NCI-H1436 (cell line): ENCODE measurements at places on chromosomes 7 and 10.

GRCh38 chr7:99120916-99121315 is 23.0 kb downstream of the SMURF1 start:
- DNase-seq: no peak

DNA sequence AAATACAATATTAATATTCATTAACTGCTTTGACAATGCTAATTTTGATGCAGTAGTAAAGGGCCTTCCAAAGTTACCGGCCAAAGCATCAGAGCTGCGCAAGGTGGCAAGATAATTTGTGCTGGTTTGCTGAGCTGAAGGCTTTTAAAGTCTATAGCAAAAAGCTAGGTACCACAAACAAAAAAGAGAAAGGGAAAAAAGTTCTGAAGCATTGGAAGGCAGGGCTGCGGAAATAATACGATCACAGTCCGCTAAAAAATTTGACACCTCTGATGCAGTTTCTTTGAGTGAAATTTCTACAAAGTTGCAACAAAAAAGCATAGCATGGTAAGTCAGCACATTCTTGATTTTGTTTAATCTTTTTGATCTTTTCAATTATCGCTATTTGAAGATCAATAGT is 175.6 kb downstream of the TCF7L2 start:
- no peak for DNase-seq

DNA sequence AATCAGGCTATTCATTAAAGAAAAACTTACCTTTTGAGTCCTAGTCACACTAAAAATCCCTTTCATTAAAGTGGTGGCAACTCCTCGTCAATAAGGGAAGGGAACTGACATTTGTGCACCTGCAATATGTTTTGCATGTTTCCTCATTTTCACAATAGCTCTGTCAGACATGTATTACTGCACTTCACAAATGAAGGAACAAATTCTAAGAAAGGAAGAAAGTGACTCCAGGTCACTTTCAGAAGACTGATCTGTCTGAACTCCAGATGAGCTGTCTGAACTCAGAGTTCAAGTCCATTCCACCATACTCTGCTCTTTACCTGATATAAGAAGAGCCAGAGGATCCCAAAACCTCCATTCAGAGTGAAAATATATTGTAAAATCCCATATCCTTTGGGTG is 50.3 kb upstream of the GSAP start:
- DNase-seq: no peak

DNA sequence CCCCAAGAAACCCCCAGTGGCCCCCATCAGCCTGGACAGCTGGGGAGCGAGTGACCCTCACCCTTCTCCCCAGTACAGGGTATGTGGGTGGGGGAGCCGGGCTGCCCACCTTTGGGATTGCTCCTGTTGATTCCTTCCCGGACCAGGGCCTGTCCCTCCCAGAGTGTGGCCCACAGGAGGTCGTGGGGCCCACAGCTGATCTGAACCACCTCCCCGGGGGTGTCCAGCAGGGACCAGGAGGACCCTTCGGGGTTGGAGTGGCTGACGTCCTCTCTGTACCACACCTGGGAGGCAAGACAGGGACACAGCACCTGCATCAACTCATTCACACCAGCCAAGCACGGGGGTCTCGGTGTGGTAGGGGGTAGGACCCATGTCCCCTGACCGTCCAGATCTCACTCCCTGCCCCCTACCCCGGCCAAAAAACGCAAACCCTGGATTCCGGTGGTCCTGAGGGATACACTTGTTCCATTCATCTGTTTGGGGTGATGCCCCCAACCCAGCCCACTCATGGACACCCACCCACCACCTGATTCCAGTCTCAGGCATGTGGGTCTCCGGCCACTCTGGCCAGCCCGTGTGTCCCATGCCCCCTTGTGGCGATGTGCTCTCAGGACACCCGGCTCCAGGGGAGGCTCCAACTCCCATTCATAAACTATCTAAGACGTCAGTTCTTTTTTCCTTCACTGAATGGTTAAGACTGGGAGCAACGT is 10.9 kb downstream of the TECPR1 start:
- no peak for DNase-seq
